Spleen (tissue), 13 donors: ENCODE measurements at places on chromosomes 2 and 18. TPM values are rescaled to one million over a fixed set of nuclear protein-coding genes. Genes with fewer than 3 reads are reported as not detected.

- H3K4me3 ChIP-seq: no peak overlapping the region
- no peaks in the 10 kb centered on the region for H3K27me3 ChIP-seq
- DNase-seq: no peak
These were observed 580.6 kb upstream of the CDH2 start for GRCh38 chr18:28757466-28758008.

Gene SLC4A3
- 5.3 TPM for total RNA-seq

DNA sequence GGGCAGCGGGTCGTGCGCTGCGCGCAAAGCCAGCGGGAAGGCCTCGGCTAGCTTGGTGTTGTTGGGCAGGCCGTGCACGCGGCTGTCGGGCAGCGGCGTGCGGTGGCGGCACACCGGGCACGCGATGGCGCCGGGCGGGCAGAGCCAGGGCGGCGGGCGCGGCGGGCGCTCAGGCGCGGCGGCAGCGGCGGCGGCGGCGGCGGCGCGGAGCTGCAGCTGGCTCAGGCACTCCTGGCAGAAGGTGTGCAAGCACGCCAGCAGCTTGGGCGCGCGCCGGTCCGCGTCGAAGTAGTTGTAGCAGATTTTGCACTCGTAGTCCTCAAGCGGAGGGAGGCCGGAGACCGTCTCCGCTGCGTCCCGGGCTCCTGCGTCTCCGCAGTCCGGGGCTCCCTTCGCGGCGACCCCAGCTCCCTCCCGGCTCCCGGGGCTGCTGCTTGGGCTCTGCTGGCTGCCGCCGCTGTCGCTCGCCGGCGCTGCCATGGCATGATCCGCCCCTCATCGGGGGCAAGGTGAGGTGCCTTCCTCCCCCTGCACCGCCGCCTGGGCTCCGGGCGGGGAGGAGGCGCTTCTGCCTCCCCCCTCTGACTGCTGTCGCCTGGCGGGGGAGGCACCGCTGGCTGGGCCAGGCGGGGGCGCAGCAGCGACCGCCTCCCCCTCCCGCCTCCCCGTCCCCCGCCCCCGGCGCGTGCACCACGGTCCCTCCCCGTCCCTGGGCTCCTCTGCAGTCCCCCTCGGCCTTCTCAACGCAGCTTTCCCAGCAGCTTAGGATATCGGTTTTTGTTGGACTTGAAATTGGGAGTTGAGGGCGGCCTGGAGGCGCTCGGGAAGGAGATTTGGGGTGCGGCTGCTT, 21.0 kb upstream of the PAX3 start:
- peak overlapping the region; percentile 30 for H3K4me3 ChIP-seq
- H3K36me3 ChIP-seq: no peaks in the 10 kb centered on the region
- peak; percentile 81 for DNase-seq

DNA sequence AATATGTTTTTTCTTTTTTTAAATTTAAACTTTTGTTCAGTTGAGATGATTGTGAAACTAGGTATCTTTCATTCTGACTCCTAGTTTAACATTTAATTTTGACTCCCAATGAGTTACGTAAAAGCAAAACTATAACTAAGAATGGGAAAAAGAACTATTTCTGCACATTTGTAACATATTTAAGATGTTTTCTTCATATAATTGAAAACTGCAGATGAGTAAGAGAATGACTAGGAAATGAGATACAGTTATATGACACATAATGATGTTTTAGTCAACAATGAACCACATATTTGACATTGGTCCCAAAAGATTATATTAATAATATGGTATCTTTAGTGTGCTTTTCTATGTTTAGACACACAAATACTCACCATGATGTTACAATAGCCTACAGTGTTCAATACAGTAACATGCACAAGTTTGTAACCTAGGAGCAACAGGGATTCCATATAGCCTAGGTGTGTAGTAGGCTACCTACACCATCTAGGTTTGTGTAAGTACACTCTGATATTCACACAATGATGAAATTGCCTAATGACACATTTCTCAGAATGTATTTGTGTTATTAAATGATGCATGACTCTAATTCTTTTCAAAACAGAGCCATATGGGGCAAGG, 12.6 kb downstream of the ERMN start:
- H3K36me3 ChIP-seq: no peaks in the 10 kb centered on the region
- H3K4me1 ChIP-seq: no peaks in the 10 kb centered on the region
- H3K27me3 ChIP-seq: no peaks in the 10 kb centered on the region
- no peak overlapping the region for H3K27ac ChIP-seq

DNA sequence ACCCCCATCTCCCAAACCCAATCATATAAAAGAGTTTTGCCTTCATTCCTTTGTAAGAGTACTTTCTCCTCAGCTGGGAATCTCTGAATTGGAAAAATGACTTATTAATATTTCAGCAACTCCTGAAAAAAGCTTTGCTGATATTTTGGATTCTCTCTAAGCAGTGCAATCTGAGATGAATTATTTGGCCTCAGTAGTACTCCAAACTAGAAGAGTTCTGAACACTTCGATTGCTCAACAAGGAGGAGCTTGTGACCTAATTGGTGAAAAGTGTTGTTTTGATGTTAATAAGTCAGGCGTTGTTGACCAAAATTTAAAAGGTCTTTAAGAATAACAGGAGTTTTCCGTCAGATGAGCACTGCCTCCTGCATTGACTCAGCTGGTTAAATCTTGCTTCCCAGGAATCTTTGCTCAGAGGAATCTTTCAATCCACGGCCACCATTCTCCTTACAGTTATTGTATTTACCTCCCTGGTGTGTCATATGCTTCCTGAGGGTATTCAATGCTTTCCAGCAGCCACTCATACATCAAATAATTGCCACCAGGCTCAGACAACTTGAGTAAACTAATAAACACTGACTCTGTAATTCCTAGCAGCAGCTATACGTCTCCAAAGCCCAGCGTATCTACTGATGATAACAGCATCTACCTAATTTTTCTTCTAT, 24.5 kb upstream of the LIPG start:
- H3K36me3 ChIP-seq: no peaks in the 10 kb centered on the region
- H3K27me3 ChIP-seq: no peaks in the 10 kb centered on the region
- no peaks in the 10 kb centered on the region for H3K4me1 ChIP-seq
- H3K27ac ChIP-seq: no peak overlapping the region
- H3K4me3 ChIP-seq: no peak overlapping the region

- H3K4me1 ChIP-seq: no peaks in the 10 kb centered on the region
- no peaks in the 10 kb centered on the region for H3K36me3 ChIP-seq
- DNase-seq: no peak
These were observed 70.7 kb downstream of the CCDC93 start for GRCh38 chr2:117943013-117943672.

DNA sequence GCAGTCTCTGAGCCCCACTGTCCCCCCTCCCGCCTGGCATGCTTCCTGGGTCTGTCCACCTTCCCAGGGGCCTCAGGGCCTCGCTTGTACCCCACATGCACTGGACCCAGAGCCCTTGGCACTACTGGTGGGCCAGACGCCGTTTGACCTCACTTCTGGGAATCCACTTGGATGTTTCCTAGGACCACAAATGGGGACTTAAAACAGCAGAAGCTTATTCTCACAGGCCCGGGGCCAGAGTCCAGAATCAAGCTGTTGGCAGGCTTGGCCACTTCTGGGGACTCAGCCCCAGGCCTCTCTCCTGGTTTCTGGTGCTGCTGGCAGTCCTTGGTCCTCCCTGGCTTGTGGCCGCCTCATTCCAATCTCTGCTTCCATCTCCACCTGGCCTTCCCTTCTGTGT, 19.6 kb downstream of the ANO7 start:
- H3K27ac ChIP-seq: no peak overlapping the region
- H3K4me3 ChIP-seq: no peak overlapping the region
- no peaks in the 10 kb centered on the region for H3K36me3 ChIP-seq
- H3K4me1 ChIP-seq: no peaks in the 10 kb centered on the region
- H3K27me3 ChIP-seq: no peaks in the 10 kb centered on the region

GRCh38 chr2:26521054-26521912, 43.4 kb upstream of the OTOF start:
- peak; percentile 67 for DNase-seq
- H3K4me1 ChIP-seq: no peaks in the 10 kb centered on the region
- H3K27me3 ChIP-seq: peaks cover 47% of the 10 kb centered on the region
- H3K27ac ChIP-seq: no peak overlapping the region
- no peak overlapping the region for H3K4me3 ChIP-seq

Gene ANKRD30B
- total RNA-seq: 0.13 TPM

Gene CNDP1
- total RNA-seq: 0.52 TPM

DNA sequence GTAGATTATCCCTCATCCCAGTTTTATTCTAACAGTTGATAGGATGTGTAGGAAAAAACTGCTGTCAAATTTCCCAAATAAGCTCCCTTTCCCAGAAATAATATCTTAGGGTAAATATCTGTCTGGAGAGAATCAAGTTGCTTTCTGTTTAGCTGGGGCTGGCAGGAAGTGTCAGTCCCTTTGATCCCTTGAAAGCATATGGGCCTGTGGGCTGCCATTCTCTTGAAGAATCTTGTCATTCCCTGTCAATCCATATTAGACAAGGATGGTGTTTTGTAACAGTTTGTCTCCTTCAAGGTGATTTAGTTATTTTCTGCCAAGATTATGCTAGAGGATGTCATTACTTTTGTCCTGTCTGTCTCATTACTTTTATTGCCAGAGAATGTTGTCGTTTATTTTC, 37.1 kb upstream of the UBE2E3 start:
- H3K27ac ChIP-seq: no peak overlapping the region
- no peaks in the 10 kb centered on the region for H3K27me3 ChIP-seq
- no peaks in the 10 kb centered on the region for H3K4me1 ChIP-seq
- H3K36me3 ChIP-seq: no peaks in the 10 kb centered on the region
- no peak for DNase-seq

DNA sequence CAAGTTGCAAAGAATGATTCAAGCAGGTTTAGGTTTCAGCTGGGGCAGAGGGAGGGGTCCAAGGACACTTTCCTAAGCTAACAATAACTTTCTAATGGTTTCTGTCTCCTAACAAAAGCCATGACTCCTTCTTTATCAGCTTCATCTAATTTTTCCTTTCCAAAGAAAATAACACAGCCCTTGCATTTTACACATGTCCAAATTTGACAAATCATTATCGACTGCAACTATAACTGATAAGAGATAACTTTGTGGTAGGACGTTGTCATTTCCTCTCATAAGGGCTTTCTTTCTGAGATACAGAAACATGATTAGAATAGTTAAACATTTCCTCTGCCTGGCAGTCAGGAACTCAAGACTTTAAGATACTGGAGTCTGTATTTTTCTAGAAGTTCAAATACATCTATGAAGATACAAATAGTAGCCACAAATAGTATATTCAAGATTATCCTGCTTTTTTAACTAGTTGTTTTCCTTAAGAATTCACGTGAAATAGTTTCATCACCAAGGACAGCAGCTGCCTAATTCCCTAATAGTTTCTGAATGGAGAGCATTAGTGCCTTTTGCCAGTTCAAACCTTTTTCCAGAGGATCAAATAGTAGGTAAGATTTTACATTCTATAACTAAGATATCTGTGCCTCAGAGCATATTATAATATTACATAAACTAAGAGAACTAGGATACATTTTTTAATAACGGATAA, 263.2 kb downstream of the EXOC6B start:
- no peaks in the 10 kb centered on the region for H3K4me1 ChIP-seq
- DNase-seq: no peak
- no peaks in the 10 kb centered on the region for H3K27me3 ChIP-seq

DNA sequence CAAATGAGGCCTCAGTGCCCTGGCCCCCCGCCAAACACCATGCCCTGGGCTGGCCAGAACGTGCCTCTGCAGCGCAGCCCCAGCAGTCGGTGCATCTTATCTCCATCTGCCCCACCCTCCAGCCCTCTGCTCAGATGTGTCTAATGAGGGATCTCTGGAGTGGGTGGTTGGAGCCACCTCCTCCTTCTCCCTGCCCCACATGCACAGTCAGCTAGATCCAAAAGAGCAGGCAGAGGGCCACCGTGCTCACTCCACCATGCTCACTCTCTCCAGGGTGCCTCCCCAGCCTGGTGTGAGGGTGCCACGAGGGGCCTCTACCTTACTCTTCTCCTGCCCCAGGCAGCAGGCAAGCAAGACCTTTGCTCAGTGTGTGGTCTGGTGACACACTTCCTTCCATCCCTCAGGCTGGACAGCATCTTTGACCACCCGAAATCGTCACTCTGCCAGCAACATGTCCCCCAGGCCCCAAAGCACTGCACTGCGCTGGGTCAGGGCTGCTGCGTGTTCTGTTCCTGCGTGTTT, 266.1 kb upstream of the HDAC4 start:
- H3K36me3 ChIP-seq: no peaks in the 10 kb centered on the region
- no peaks in the 10 kb centered on the region for H3K27me3 ChIP-seq
- H3K27ac ChIP-seq: no peak overlapping the region
- no peak overlapping the region for H3K4me3 ChIP-seq
- DNase-seq: no peak
- H3K4me1 ChIP-seq: no peaks in the 10 kb centered on the region

- DNase-seq: peak; percentile 87
- H3K27ac ChIP-seq: peak overlapping the region; percentile 62
- no peaks in the 10 kb centered on the region for H3K27me3 ChIP-seq
- H3K4me3 ChIP-seq: no peak overlapping the region
These were observed 24.6 kb upstream of the KCMF1 start for GRCh38 chr2:84946204-84947009.

Gene POTEF
- total RNA-seq: not detected

DNA sequence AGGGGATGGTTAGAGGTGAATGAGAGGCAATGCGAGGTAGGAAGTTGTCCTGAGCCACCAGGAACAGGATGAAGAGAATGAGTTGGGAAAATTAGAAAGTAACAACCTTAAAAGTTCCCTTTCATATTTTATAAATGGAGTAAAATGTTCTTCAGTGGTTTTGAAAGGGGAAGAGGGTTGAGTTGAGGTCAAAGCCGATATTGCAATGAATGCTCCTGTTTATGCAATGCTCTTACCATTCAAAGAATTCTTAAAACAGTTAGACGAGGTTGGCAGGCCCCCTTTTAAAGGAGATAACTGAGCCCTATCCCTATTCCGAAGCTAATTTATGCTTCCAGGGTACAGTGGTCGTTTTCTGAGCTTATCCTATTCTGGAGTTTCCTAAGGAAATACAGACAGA, 2110.3 kb upstream of the CELF4 start:
- DNase-seq: no peak
- H3K4me1 ChIP-seq: no peaks in the 10 kb centered on the region
- H3K4me3 ChIP-seq: no peak overlapping the region
- H3K36me3 ChIP-seq: no peaks in the 10 kb centered on the region
- no peak overlapping the region for H3K27ac ChIP-seq

DNA sequence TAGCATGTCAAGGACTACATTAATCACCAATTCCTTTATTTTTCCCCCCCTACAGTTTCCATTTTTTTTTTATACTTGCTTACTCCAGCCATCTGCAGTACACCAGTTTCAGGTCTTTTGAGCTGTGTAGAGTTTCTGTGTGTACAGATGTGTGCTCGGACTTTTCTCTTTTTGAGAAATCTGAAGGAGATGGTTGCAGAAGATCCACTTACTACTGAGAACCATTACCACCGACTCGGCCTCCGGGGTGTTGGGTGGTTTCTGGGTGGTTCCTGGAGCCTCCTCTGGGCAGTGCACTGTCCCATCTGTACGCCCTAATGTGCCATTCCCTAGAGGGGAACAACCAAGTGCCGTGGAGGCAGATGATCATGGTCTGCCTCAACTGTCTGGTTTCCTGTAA, 15.4 kb upstream of the LYPD6B start:
- H3K4me1 ChIP-seq: no peaks in the 10 kb centered on the region
- no peak overlapping the region for H3K27ac ChIP-seq
- no peak overlapping the region for H3K4me3 ChIP-seq
- H3K36me3 ChIP-seq: no peaks in the 10 kb centered on the region
- DNase-seq: no peak
